ENCODE measurements at places on chromosomes 5 and 9. TPM values are rescaled to one million over a fixed set of nuclear protein-coding genes. Genes with fewer than 3 reads are reported as not detected.

The DNAH5 gene
- not detected for total RNA-seq

The IL3 gene
- 0.49 TPM for total RNA-seq

- H3K27me3 ChIP-seq: no peaks in the 10 kb centered on the region
- no peaks in the 10 kb centered on the region for H3K4me1 ChIP-seq
- no peaks in the 10 kb centered on the region for H3K36me3 ChIP-seq
Observed at GRCh38 chr9:130299785-130300615, 34.4 kb downstream of the HMCN2 start.

DNA sequence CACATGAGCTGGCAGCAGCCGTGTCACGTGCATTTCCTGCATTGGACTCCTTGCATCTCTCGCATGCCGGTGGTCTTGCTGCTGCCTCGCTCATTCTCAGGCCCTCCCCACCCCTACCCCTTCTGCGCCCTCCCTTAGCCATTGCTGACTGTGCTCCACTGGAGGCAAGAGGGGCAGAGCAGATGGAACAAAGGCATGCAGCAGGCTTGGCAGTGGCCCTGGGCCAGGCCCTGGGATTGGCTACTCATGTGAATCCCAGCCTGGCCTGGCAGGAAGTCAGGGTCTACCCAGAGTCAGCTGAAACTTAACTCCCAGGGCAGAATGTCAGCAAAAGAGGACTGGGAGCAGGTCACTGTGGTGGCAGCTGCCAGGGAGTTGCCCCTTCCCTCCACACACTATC is 62.3 kb downstream of the TSTD2 start:
- H3K27me3 ChIP-seq: peaks cover 3% of the 10 kb centered on the region
- DNase-seq: no peak
- no peak overlapping the region for H3K4me3 ChIP-seq
- H3K27ac ChIP-seq: no peak overlapping the region

- H3K36me3 ChIP-seq: no peaks in the 10 kb centered on the region
- H3K4me3 ChIP-seq: no peak overlapping the region
- H3K27me3 ChIP-seq: no peaks in the 10 kb centered on the region
Observed at GRCh38 chr5:128799945-128800344, 165.3 kb upstream of the SLC27A6 start.

DNA sequence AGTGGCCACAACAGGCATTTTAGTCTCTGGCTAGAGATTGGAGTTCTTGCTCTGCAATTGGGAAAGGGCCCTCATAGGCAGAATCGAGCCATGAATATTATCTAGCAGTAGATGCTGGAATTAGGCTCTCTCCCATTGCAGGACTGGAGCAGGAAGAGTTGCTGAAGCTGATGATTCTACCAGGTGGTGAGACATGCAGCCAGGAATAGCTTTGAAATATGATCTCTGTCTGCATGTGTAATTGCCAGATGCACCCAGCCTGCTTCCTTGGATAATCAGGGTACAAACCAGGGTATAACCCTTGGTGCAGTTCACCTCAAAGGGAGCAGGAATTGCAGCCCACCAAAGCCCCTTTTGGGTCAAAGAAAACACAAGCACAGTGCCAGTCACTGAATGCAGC is 211.4 kb upstream of the FTMT start:
- no peak overlapping the region for H3K27ac ChIP-seq
- no peaks in the 10 kb centered on the region for H3K4me1 ChIP-seq
- H3K36me3 ChIP-seq: no peaks in the 10 kb centered on the region
- no peak for DNase-seq
- no peaks in the 10 kb centered on the region for H3K27me3 ChIP-seq

GRCh38 chr9:38342532-38342931 is 50.0 kb upstream of the ALDH1B1 start:
- H3K27ac ChIP-seq: no peak overlapping the region
- no peak overlapping the region for H3K4me3 ChIP-seq
- no peaks in the 10 kb centered on the region for H3K36me3 ChIP-seq
- DNase-seq: no peak
- peaks cover 4% of the 10 kb centered on the region for H3K27me3 ChIP-seq

The PRUNE2 gene
- total RNA-seq: 0.35 TPM

DNA sequence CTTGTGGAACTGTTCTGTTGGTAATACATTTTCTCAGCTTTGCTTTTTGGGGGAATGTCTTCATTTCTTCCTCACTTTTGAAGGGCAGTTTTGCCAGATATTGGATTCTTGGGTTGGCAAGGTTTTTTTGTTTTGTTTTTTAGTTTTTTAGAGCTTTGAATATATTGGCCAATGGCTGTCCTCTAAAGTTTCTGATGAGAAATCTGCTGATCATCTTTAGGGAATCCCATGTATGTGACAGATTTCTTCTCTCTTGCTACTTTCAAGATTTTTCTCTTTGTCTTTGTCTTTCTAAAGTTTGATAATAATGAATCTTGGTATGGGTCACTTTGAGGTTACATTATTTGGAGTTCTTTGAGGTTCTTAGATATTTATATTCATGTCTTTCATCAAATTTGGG is 227.4 kb downstream of the FBXL7 start:
- no peak overlapping the region for H3K4me3 ChIP-seq
- H3K27me3 ChIP-seq: no peaks in the 10 kb centered on the region
- H3K27ac ChIP-seq: no peak overlapping the region
- no peaks in the 10 kb centered on the region for H3K4me1 ChIP-seq

The PROB1 gene
- 6.2 TPM for total RNA-seq

GRCh38 chr9:114574438-114574837 is 13.1 kb upstream of the ATP6V1G1 start:
- H3K4me3 ChIP-seq: no peak overlapping the region
- H3K27ac ChIP-seq: no peak overlapping the region
- H3K4me1 ChIP-seq: peaks cover 1% of the 10 kb centered on the region
- DNase-seq: no peak

All from activated naive CD8-positive, alpha-beta T cell treated with anti-CD3 and anti-CD28 coated beads for 36 hours (primary cell).